ENCODE measurements at places on chromosomes 2 and 18. TPM values are rescaled to one million over a fixed set of nuclear protein-coding genes. Genes with fewer than 3 reads are reported as not detected.

C2orf78 gene
- total RNA-seq, result not detected

- no peak for DNase-seq
These were observed 147.3 kb downstream of the AGAP1 start for GRCh38 chr2:235640926-235641723.

- no peak for DNase-seq
These were observed 65.8 kb downstream of the ALMS1 start for GRCh38 chr2:73451263-73451972.

- no peak for DNase-seq
These were observed 1.1 kb downstream of the CHN1 start for GRCh38 chr2:175003875-175004729.

GRCh38 chr18:75530566-75531211, 103.2 kb upstream of the SMIM21 start:
- DNase-seq, result no peak

GRCh38 chr18:28095631-28096030, 81.3 kb downstream of the CDH2 start:
- DNase-seq, result no peak

ANAPC1 gene
- 105 TPM for total RNA-seq

GRCh38 chr2:85994421-85994777, 105.6 kb upstream of the ST3GAL5 start:
- DNase-seq, result no peak

DNA sequence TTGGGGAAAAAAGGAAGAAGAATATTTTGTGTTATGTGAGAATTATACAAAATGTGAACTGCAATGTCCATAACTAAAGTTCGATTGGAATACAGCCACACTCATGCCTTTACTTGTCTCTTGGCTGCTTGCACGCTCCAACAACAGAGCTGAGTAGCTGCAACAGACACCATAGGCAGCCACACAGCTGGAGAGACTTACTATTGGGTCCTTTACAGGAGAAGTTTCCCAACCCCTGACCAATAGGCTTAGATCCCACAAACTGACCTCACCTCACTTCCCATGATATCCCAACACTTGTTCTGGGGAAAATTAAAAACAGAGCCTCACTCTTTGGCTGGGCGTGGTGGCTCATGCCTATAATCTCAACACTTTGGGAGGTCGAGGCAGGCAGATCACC, 213.8 kb downstream of the SH3BP4 start:
- no peak for DNase-seq

DOK6 gene
- total RNA-seq, result 6.7 TPM

AQP12B gene
- not detected for total RNA-seq

CAPN14 gene
- total RNA-seq, result not detected

PPIL3 gene
- total RNA-seq, result 102 TPM

NT5C1B gene
- total RNA-seq, result not detected

GPR55 gene
- 0.07 TPM for total RNA-seq

DNA sequence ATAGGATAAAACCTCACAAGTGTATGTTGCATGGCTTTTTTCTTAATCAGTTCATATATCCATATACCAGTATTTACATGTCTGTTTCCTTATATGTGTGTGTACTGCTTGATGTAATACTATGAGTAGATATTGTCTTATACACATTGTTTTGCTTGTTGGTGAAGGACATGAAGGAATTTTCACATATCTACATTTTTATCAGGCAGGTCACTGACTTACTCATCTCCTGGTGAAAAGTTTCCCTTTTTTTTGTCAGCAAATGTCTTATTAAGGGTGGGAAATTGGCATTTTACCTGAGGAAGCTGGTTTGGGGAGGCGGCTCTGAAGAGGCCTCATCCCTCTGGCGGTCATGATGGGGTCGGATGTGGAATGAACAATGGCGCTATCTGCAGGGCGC, 61.4 kb upstream of the LYPD1 start:
- DNase-seq, result no peak

GRCh38 chr2:201233812-201234662, 26.3 kb upstream of the CASP8 start:
- DNase-seq, result no peak

- DNase-seq, result no peak
These were observed 6.9 kb downstream of the IL37 start for GRCh38 chr2:112917856-112918255.

DNA sequence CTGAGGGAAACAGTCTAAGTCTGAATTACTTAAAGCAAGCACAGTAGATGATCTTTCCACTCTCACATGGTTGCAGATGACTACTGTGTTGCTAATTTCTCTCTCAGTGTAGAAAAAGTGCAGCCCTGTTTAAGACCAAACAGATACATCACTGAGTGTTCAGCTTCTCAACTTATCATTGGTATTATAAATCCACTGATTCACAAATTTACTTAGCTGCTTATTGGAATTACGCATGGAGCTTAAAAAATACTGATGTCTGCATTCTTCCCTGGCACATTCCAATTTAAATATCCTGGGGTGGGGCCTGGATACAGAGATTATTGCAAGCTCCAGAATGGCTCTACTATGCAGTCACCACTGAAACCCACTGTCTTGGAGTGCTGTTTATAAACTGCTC, 411.2 kb downstream of the RND3 start:
- DNase-seq, result no peak

KCNK3 gene
- total RNA-seq, result 1.2 TPM

GRCh38 chr2:70685771-70686171, 82.2 kb downstream of the ADD2 start:
- no peak for DNase-seq

DNA sequence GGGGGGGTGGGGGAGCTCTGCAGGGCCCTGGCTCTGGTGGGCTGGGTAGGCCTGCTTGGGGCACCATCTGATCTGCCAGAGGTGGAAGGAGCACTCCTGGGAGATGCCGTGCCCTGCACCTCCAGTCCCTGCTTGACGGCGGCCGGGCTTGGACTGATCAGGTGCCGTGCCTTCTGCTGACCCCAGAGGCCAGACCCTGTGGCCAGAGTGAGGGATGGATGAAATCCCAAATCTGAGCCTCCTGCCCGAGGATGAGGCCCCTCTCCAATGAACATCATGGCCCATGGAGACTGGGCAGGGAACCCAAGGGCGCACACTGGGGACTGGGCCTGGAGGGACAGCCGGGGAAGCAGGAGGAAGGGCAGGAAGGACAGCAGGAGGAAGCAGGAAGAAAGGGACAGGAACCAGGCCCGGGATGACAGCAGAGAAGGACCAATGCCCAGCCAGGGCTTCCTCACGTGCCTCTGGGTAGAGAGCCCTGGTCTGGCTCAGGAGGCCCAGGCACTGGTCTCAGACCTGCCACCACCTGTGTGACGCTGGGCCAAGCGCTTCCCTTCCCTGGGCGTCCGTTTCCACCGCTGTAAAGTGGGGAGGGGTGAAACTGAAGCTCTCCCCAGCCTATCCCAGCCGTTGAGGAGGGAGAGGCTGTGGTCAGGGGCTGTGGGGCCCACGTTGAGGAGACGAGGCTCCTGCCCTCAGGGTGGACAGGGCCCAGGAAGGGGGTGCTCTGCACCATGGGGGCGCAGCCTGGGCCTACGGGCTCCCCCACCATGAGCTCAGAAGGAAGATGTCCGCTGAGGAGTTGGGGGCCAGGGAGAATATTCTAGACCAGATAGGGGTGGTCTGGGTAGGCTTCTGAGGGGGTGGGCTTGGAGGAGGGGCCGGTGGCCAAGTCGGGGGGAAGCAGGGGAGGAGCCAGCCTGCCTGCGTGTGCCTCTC, 1.0 kb upstream of the GPR35 start:
- no peak for DNase-seq

- DNase-seq, result no peak
These were observed 18.8 kb upstream of the C1QL2 start for GRCh38 chr2:119177171-119177837.

- peak; percentile 80 for DNase-seq
These were observed at the start of gene KCNE4 for GRCh38 chr2:223051693-223052289. KCNE4 (plus strand) TSS chr2:223052190; CDS start chr2:223052831, 641 bp downstream.

MGAT4A gene
- total RNA-seq, result 2.7 TPM

OR6B2 gene
- not detected for total RNA-seq

GRCh38 chr2:222876947-222877346, 16.1 kb downstream of the ACSL3 start:
- no peak for DNase-seq

DNA sequence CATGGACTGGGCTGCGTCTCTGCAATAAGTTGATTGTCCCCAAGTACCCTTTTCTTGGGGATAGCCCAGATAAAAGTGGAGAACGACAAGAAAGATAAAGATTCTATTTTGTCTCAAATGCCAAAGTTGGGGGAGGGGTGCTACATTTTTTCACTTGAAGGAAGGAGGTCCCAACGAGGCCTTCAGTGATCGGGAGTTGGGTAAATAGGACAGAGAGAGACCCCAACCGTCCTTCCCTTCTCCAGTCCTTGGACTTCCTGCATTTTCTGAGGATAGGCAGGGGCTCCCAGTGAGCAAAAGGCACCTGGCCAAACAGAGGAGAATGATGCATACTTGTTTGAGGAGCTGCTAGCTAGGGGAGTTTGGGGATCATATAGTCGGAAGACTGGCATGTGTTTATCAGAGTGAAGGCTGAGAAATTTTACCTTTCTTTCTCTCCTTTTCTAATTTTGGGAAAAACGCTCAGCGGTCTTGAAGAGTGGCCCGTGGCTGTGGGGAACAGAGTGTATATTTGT, 3.5 kb upstream of the EN1 start:
- no peak for DNase-seq

TFPI gene
- total RNA-seq, result 219 TPM

CFAP65 gene
- total RNA-seq, result not detected

- DNase-seq, result no peak
These were observed 15.3 kb upstream of the LOXHD1 start for GRCh38 chr18:46672062-46672970.

DNA sequence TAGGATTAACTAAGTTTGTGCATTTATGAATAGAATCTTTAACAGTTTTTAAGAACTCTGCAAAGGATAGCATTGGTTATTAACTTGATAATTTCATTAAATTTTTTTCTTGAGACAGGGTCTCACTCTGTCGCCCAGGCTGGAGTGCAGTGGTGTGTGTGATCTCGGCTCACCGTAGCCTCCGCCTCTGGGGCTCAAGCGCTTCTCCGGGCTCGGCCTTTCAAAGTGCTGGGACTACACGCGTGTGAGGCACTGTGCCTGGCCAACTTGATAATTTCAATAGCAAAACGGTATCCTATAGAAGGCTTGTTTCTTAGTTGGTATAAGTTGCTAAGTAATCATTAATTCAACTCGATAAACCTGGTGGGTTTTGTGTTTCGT, 38.0 kb downstream of the ADNP2 start:
- no peak for DNase-seq

DNA sequence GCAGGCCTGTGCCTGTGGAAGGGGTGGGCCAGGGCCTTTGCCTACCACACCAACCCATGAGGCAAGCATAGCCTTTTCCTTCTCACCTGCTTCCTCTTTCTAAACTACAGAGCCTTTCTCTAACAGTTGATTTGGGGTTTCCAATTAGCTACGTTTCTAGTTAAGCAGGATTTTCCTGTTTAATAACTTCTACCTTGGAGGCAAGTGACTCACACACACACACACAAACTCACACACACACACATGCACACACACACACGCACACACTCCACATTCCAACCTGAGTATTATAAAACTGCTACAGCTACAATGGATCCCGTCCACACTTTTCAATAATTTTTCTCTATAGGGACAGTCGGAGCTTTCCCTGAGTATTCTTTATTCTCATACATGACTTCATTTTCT, 84.9 kb downstream of the SOX11 start:
- no peak for DNase-seq

GATA6 gene
- total RNA-seq, result 1.8 TPM

DOCK10 gene
- 23.9 TPM for total RNA-seq

GRCh38 chr18:63160172-63160995, 159.2 kb downstream of the BCL2 start:
- DNase-seq, result no peak

- DNase-seq, result peak; percentile 95
These were observed 80.4 kb downstream of the EPB41L3 start for GRCh38 chr18:5463390-5463789.

AUP1 gene
- 161 TPM for total RNA-seq

DNA sequence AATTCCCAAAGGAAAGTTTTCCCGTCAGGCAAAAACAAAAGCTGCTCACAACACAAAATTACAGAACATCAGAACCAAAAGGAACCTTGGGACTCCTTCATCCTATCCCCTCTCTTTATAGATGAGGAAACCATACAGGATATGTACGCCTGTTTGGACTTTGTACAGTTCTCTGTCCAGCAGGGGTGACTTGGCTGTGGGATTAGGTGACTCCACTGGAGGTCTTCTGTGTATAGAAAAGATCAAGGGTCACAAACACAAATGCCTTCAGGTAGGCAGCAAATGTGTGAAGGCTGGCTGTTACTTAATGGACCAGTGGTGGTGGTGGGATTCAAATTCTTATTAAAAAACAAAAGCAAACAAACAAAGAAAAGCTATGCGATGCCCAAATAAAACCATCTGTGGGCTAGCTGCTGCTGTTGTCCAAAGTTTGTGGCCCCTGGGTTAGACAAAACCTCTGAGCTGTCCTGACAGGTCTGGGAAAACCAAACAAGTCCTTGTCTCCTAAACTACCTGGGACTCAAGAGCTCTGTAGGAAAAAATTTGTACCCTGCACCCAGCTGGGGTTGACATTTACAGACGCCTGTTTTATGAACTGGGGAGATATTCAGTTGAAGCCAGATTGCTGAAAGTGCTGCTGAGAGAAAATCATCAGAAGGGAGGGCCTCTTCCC, 1.3 kb upstream of the CEP68 start:
- DNase-seq, result no peak

PTPRM gene
- total RNA-seq, result 97.6 TPM

DNA sequence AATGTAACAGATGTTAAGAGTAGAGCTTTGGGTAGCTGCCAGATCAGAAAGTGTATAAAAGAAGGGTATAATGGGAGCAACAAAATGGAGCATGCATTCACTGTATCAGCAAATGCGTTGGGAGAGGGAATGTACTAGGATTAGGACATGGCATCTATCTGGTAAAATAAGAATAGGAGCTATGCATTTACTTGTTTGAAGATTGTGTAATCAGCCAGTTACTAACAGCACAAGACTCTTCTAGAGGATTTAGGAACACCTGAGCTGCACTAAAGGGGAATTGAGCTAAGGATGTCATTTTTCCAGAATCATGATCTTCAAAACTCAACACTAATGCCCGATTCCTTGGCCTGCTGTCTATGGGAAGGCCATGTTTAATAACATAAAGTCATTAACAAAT, 394.2 kb upstream of the TNP1 start:
- DNase-seq, result no peak

HEATR5B gene
- total RNA-seq, result 16.9 TPM

Data from NCI-H460 (cell line).